Bone marrow (tissue), 2 donors: ENCODE measurements at places on chromosomes 3 and 15.

DNA sequence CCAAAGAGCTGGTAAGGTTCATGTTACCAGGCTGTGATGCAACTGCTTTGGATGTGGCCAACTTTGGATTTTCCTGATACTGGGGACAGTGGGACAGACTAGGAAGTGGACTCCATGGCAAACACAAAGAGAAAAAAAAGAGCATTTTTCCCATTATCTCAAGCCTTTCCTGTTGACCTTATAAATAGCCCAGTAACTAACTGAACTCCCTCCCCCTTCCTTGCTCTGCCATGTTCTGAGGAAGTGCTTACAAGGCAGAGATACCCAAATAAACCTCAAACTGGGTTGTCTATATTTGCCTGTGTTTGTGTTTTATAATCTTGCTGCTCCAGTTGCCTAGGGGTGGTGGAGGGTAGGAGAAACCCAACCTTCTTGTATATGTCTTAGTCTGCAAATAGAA is 27.3 kb upstream of the SLC9A9 start:
- no peak for DNase-seq

DNA sequence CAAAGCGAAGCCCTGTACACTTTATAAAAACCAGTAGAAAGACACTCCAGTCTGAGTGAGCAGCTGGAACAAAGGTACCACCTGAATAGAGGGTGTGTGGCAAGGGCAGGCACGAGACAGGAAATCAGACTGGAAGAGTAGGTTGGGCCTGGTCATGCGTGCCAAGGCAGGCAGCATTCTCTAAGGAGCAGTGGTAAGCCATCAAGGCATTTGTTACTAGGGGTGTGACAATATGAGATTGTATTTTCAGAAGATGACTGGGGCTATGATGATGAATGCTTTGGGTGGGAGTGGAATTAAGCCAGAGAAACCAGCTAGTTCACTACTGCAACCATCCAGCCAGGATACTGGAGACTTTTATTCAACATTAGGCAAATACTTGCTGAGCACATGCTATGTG is 5.0 kb downstream of the JMJD7 start:
- DNase-seq = no peak

DNA sequence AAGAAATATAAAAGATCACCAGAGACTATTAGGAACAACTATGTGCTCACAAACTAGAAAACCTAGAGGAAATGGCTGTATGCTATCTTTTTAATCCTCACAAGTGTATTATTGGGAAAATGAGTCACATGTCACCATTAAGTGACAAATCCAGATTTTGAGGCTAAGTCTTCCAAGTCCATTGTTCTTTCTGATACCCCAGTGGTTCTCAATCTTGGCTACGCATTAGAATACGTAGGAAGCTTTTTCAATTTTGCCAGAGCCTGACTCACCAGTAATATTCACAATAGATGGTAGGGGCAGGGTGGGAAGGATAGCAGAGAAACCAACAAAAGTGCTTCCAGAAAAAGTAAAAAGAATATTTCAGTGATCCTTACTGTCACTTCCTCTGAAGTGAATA is 117.0 kb downstream of the FILIP1L start:
- no peak for DNase-seq

DNA sequence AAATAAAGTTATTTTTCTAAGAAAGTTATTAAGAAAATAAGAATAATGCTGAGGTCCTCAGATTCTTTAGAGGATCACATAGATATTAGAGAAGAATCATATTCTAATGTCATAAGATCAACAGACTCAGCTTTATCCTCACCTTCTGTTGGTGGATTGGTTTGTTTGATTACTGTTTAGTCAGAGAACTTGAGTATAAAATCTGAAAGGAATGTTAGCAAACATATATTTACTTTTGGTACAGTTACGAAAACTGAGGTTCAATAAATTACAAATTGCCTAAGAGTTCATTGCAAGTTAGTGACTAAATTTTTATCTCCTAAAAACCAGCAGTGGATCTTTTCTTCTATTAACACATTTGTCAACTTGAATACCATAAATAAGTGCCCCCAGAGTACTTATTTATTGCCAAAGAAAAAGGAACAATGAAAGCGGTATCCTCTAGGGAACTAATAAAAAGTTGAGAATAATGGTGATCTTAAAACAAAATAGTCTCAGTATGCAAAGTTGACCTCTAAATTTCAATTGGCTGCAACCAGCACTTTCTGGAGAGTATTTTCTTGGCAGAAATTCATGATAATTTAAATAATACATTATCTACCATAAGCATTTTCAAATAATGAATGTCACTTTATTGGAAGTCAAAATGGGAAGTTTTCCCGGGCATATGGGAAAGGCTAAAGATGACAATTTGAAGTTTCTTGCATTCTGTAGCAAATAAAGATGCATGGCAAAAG is 296.8 kb downstream of the OTOL1 start:
- no peak for DNase-seq

- DNase-seq = no peak
Measured at GRCh38 chr15:101067660-101068522, 148.7 kb downstream of the LRRK1 start.

DNA sequence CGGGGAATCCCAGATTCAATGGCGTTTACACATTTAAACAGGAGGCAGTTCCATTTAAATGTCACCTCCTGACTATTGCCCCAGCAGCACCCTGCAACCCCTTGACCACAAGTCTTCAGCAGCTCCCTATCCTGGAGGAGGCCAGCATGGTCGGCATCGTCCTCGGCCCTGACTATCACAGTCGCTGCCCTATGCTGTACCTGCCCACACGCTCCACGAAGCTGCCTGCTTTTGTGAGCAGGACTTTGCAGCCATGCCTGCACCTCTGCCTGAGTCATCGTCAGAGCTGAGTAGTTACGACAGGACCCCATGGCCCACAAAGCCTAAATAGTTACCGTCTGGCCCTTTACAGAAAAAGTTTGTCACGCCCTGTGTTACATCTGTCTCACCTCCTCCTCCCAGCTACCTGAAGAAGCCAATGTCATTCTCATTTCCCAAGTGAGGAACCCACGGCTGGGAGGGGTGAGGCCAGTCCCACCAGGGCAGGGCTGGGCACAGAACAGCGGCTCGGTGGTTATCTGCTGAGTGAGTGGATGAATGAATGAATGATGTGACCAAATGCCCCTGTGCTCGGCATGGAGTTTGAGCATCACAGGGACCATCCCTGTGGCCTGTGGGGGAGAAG is 47.8 kb upstream of the IQSEC1 start:
- DNase-seq = no peak

- DNase-seq = no peak
Measured at GRCh38 chr3:15171096-15171495, 35.0 kb upstream of the CAPN7 start.

GRCh38 chr3:58249358-58250092 is 11.9 kb downstream of the ABHD6 start:
- no peak for DNase-seq

DNA sequence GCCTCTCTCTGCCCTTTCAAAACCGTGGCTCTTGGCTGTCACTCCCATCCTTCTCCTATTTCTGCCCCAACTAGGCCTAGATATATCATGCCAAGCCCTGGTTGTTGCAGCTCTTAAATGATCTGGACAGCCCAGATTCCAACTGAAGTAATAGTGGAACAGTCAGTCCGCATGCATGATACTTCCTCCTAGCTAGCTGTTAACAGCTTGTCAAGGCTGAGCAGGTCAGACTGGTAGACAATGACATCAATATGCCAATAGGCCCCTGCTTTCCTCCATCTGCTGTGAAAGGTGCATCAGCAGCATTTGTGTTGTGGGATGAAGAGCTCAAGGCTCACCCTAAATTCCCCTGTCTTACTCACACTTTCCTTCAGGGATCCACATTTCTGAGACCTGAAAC is 527.7 kb upstream of the TGFBR2 start:
- DNase-seq = no peak

DNA sequence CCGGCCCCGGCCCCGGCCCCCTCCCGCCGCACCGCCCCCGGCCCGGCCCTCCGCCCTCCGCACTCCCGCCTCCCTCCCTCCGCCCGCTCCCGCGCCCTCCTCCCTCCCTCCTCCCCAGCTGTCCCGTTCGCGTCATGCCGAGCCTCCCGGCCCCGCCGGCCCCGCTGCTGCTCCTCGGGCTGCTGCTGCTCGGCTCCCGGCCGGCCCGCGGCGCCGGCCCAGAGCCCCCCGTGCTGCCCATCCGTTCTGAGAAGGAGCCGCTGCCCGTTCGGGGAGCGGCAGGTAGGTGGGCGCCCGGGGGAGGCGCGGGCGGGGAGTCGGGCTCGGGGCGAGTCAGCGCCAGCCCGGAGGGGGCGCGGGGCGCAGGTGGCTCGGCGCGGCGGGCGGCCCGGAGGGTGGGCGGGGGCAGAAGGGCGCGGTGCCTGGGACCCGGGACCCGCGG is 352 bp downstream of the CHRD start:
- DNase-seq = no peak

DNA sequence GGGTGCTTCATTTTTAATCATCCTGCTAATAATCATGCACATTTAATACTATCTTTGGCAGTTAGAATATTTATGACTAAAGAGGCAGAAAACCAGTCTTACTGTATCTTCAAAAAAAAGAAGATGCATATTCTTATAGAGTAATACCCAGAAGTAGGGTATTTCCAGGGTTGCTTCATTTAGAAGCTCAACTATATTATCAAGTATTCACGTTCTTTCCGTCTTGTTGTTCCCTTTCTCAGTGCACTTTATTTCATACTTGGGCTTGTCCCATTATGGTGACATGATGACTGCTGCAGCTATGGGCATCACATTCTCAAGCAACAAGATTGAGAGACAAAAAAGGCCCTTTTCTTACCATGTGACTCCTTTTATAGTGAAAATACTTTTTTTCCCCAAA is 96.8 kb upstream of the ASB14 start:
- DNase-seq = no peak

GRCh38 chr3:195732940-195733339 is 12.2 kb downstream of the MUC20 start:
- DNase-seq = no peak

DNA sequence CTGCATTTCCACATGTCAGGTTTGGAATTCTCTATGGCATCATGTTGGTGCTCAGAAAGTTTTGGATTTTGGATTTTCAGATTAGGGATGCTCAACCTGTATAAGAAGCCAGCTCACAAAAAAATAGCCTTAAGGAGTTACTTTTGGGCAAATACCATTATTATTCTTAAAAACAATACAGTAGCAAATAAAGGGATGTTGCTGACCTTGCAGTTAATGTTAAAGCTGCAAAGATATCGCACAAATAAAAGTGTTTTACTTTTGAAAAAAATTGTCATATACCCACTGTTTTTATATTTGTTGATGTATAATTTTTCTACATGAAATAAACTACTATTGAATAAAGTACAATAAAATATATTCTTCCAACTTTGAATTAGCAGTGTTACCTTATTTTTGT is 60.1 kb downstream of the LYSMD4 start:
- no peak for DNase-seq

GRCh38 chr15:93164409-93164808 is 75.4 kb upstream of the RGMA start:
- DNase-seq = no peak

- no peak for DNase-seq
Measured at GRCh38 chr3:127097072-127097405, 95.9 kb upstream of the PRR23E start.

DNA sequence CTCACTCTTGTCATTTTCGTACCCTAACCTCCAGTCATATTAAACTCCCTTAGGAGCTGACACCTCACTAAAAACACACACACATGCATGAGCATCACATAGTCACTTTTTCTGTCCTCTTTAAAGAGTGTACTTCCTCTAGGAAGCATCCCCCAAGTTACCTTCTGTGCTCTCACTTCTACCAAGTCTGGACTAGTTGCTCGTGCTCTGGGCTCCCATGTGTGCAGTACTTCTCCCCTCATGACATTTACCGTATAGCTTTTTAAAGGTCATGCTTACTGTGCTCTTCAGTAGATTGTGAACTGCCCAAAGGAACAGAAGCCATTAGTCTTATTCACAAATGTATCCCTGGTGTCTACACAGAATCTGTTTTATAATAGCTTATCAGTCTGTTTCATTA is 42.0 kb downstream of the CRYBG3 start:
- no peak for DNase-seq

- no peak for DNase-seq
Measured at GRCh38 chr3:131981323-131981722, 53.5 kb downstream of the CPNE4 start.

DNA sequence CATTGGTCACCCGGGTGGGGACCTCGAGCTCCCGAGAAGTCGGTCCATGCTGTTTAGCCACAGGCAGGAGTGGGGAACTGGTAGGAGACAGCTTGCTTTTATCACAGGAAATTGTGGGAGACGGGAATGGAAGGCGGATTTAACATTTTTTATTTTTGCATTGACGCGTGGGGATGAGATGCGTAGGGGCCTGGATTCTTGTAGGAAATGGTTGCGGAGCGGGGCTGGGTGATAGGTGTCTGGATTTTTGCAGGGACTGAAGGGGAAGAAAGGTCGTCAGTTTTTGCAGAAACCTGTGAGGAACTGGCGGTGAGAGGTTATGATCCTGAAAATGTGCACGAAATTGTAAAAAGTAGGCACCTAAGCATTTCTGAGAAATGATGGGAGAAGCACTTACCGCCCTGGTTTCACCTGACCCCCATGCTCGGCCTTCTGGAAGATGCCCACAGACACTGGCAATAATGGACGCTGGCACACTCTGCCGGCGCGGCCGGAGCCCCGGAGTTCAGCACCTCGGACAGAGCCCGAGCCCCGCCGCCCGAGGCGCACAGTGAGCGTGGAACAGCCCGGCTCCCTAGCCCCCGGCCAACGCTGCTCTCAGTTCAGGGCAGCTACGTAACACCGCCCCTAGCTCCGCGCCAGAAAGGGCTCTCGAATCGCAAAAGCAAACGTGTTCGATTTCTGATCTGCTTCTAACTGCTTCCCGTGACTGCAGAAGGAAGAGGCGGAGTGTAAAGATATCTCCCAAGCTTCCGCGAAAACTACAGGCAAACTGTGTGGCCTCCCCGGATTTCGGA is 928 bp downstream of the ANKRD34C start:
- no peak for DNase-seq
